Cortex of kidney (tissue), 1 donor: ENCODE measurements at places on chromosomes 7 and 10.

DNA sequence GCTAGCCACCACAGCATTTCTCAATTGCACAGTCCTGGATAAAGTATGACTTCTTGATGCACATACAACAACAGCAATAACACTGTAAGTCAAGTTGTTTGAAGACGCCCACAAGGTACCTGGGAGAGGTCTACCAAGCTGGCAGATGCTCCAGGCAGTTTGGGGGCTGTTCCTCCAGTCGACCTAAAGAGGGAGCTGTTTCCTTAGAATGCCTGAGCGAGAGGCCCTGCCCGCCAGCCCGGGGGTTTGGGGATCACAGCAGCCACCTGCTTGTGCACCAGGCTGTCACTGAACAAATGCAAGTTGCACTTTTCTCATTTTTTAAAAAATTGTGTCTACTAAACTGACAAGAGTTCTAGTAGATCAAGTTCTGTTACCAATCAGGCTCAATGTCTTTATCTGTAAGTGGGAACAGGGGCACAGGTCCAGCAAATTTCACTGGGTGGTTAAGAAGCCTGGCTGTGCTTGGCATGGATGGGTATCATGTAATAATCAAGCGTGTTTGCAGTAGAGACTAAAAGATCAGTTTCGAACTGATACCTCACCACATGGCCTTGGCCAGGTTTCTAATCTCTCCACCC, 193.8 kb upstream of the ADO start:
- DNase-seq: no peak

- no peak for DNase-seq
These were observed 23.7 kb upstream of the DDC start for GRCh38 chr7:50588937-50589336.

- DNase-seq: no peak
These were observed 199.2 kb upstream of the MAGI2 start for GRCh38 chr7:79652619-79653018.

- DNase-seq: no peak
These were observed 48.5 kb upstream of the SLC29A3 start for GRCh38 chr10:71270301-71271220.

DNA sequence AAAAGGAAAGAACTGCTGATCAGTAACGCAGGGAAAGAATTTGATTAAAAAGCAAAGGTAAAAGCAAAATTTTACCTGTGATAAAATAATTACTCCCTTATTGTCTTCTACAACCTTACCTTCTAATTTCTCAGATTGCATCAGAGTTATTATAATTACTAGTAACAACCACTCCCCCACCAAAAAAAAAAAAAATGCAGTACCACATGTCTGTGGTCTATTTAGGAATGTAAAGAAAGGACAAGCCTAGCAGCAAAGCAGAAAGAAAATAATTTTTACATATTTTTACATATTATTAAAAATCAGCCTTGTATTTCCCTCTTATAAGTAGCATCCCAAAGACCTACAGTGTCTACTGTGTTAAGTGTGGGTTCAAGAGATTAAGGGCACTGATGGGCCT, 430.4 kb downstream of the TFEC start:
- no peak for DNase-seq

DNA sequence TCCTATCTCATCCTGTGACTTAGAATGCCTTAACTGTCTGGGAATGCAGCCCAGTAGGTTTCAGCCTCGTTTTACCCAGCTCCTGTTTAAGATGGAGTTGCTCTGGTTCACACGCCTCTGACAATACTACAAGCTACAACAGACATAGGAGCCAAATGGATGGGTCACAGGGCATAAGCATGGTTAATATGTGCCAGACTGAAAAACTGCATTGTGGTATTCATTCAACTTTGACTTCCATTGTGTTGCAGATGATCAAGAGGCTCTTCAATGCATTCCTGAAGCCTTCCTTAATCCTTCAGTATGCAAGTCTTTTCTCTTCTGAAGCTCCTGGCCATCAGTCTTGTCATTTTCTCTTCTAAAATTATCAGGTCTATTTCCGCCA, 20.3 kb upstream of the RNF32 start:
- no peak for DNase-seq

DNA sequence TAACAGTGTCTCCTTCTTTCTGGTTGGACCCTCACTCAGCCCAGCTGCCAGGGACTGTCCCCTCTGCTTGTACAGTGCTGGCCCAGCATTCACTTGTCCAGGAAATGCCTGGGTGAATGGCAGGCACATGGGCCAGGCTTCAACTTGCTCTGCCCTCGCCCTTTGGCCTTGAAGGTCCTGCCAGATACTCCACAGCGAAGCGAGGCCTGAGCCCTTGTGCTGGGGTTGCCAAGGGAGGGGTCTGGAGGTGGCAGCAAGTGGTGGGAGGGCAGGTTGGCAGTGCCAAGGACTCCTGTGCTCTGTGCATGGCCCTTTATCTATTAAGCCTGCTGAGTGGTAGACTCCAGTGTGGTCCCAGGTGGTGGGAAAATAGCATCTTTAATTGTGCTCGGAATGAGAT, 75.7 kb downstream of the CDH23 start:
- DNase-seq: no peak

- no peak for DNase-seq
These were observed 52.8 kb downstream of the ESYT2 start for GRCh38 chr7:158776474-158776873.

- DNase-seq: no peak
These were observed 24.2 kb downstream of the SH2D4B start for GRCh38 chr10:80561950-80562349.

- DNase-seq: no peak
These were observed 34.8 kb upstream of the OSBPL3 start for GRCh38 chr7:25014756-25015155.

GRCh38 chr10:778626-779330, 89.3 kb upstream of the DIP2C start:
- DNase-seq: no peak

GRCh38 chr10:85548034-85548433, 818.6 kb downstream of the GRID1 start:
- DNase-seq: no peak

GRCh38 chr7:34064519-34065158, 159.3 kb downstream of the BMPER start:
- no peak for DNase-seq

GRCh38 chr7:32250003-32250402, 179.8 kb upstream of the PDE1C start:
- no peak for DNase-seq

- no peak for DNase-seq
These were observed 84.6 kb downstream of the ZMYND11 start for GRCh38 chr10:219731-220472.

GRCh38 chr7:108099713-108100112, 30.4 kb downstream of the LAMB4 start:
- no peak for DNase-seq

DNA sequence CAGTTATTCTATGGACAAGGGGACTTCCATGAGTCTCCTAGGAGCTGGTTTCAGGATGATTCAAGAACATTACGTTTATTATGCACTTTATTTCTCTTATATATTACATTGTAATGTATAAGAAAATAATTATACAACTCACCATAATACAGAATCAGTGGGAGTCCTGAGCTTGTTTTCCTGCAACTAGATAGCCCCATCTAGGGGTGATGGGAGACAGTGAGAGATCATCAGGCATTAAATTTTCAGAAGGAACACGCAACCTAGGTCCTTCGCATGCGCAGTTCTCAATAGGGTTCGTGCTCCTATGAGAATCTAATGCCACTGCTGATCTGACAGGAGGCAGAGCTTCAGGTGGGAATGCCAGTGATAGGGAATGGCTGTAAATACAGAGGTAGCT, 137.9 kb downstream of the ANKRD30A start:
- DNase-seq: no peak

GRCh38 chr10:95329296-95329695, 38.5 kb upstream of the PDLIM1 start:
- no peak for DNase-seq

GRCh38 chr7:66553001-66553400, 75.7 kb upstream of the KCTD7 start:
- no peak for DNase-seq

DNA sequence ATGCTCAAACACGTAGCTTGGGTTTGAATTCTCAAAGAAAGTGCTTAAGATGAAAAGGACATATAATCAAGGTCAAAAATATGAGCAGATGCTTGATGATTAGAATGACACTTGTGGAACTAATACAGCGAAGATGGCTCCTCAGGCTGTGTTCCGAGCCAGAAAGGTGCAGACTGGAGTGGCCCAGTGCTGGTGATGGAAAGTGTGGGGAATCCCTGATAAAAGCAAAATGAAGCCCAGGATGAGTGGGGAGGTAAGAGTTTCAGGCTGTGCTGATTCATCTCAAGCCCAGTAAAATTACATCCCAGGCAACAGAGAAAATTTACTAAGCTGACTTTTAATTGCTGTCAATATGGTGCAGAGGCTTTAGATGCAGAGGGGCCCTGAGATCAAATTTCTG, 77.8 kb upstream of the IKZF1 start:
- no peak for DNase-seq

GRCh38 chr7:79820387-79820786, 314.2 kb upstream of the GNAI1 start:
- DNase-seq: no peak

- no peak for DNase-seq
These were observed 26.3 kb downstream of the DENND11 start for GRCh38 chr7:141675436-141676215.

GRCh38 chr7:11434366-11434765, 397.6 kb downstream of the THSD7A start:
- no peak for DNase-seq

DNA sequence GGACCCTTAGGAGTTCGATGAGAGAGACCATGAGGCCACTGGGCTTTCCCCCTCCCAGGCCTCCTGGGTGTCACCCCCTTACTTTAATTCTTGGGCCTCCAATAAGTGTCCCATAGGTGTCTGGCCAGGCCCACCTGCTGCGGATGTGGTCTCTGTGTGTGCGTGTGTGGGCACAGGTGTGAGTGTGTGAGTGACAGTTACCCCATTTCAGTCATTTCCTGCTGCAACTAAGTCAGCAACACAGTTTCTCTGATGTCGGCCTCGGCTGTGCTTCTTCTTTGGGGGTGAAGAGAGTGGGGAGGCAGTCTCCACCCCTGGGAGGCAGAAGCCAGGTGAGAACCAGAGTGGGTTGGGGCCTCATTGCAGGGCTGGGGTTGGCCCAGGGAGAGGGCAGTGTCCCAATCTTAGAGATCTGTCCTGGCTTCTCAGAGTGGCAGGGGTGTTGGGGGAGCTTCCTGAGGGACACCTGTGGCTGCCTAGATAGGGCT, 1.5 kb downstream of the PVRIG start:
- DNase-seq: no peak

- no peak for DNase-seq
These were observed 94.9 kb upstream of the KCNIP2 start for GRCh38 chr10:101938305-101939007.

- no peak for DNase-seq
These were observed 255.6 kb upstream of the HABP2 start for GRCh38 chr10:113297226-113297625.

- no peak for DNase-seq
These were observed 32.2 kb downstream of the MRPS33 start for GRCh38 chr7:140982508-140982907.

DNA sequence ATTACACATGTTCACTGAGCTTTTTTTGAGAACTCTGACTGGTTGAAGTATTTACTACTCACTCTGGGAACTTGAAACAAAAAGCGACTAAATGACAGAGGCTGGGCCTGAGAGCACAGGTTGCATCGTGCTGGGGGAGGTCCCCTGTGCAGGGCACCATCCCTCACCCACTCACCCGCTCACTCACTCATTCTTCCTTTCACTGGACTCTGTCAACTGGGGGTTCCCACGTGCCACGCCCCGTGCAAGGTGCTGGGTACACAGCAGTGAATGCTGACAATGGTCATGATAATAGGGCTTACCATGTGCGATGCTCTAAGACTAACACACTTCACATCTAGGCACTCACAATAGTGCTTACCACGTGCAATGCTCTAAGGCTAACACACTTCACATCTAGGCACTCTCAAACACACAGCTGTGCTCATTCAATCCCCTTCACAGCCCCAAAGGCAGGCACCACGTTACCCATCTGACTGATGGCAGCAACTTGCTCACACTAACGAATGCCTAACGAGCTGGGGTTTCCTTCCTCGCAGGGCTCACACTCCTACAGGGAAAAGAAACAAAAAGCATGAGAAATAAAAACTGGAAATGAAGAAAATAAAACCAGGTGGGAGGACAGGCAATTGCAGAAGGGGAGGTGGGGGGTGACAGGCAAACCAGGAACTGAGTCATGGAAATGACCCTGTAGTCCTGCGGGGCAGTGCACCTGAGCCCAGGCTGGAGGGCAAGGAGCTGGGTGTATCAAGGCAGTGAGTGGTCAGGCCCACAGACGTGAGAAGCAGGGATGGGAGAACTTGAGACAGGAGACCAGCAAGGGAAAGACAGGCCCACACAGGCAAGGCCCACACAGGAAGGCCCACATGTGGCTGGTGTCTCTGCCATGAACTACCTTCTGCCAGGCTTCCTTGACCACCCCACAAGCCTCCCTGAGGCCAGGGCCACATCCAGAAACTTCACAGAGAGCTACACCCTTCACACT, 147.0 kb upstream of the FAM20C start:
- no peak for DNase-seq

DNA sequence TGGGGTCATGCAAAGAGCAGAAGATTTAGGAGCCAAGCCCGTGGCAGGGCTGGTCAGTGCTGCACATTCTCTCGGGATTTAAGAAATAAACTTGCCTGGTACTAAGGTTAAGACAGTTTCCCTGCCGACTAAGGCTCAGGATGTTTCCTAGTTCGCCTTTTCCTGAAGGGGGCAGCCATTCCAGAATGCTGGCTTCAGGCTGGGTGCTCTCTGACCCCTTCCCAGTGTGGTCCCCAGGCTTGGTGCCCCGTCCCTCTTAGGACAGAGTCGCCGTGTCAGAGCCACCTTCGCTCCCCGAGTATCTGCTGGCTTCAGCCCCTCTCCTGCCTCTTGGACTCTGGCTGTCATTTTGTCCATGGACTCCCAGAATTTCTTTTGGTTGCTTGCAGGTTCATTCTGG, 117.2 kb downstream of the ELFN1 start:
- DNase-seq: no peak

DNA sequence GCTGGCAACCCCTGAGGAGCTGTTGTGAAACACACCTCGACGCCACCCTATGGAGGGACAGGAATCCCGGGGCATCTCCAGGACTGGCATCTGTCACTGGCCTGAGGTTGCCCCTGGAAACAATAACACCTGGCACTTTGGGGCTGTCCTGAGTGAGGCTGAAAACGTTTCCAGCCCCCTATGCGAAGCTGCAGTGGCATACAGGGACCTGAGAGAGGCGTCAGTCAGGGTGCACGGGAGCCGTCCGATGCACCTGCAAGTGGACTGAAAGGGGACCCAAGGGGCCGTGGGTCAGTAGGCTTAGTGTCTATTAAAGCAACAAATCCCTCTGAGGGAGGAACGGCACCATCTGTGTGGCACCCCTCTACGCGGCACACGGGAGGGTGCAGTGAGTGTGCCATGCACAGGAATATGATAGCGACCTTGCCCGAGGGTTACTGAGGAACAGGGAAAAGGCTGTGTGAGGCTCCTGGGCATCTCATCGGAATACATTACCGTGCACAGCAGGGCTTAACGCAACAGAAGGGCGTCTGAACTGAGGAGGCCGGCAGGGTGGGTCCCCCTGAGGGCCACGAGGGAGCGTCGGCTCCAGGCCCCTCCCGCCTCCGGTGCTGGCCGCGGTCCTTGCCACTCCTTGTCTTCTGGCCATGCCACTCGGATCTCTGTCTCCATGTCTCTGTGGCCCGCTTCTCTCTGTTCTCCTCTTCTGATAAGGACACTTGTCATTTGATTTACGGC, 50.4 kb downstream of the FOXL3 start:
- DNase-seq: no peak

- DNase-seq: no peak
These were observed 265.9 kb downstream of the ZEB1 start for GRCh38 chr10:31584876-31585275.

GRCh38 chr10:73889014-73889413, 14.7 kb upstream of the CAMK2G start:
- no peak for DNase-seq

- no peak for DNase-seq
These were observed 1.5 kb upstream of the TRDMT1 start for GRCh38 chr10:17202999-17203398.
